ENCODE measurements at places on chromosomes 12 and 14.

- no peak for DNase-seq
Measured at GRCh38 chr14:28565345-28565744, 201.2 kb upstream of the FOXG1 start.

GRCh38 chr12:106113824-106114446 lies 24.8 kb downstream of the NUAK1 start:
- no peak for DNase-seq

DNA sequence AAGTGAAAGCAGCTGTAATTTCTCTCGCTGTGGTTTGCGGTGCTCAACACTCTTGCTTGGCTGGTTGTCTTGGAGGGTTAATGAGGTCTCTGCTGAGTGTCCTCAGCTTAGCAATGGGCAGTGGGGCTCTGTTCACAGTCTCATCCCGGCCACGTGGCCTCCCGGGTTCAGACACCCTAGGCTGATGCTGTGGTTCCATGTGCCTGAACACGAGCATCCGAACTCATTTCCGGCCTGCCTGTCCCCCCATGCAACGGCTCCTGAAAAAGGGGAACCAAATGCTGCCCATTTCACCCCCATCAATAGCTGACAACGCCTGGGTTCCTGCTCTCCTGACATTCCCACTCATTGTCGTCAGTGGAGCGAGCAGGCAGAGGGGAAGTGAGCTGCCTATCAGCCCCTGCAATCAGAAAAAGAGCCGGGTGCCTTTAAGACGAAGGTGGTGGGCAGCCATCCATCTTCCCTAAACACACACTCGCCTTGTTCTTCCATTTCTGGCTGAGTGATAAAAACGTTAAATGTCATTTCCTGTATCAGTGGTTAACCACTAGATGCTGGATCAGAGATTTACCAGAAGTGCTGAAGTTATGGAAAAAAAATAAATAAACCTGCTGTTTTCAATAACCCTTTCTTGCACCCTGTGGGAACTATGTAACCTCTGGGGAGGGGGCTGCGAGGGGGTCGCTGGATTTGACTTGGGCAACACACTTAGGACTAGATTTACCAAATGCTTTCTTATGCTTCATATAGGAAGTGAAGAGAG lies 60.3 kb upstream of the BCL2L14 start:
- DNase-seq = peak; percentile 43

DNA sequence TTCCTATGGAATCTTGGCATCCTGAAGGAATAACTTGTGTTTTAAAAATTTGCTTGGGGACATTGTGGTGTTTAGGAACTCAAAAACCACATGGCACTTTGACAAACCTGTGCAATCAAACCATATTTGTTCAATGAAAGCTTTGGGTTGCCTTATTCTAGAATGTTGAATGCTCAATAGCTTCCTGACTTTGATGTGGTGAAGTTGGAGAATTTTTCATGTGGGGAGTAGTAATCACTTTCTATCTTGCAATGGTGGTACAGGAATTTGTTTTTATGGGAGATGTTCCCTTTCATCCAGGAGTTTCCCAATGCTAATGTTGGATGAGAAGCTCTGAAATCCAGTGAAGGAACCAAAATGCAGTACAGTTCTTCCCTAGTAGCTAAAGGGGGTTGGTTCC lies 42.2 kb upstream of the LDHB start:
- DNase-seq = no peak

DNA sequence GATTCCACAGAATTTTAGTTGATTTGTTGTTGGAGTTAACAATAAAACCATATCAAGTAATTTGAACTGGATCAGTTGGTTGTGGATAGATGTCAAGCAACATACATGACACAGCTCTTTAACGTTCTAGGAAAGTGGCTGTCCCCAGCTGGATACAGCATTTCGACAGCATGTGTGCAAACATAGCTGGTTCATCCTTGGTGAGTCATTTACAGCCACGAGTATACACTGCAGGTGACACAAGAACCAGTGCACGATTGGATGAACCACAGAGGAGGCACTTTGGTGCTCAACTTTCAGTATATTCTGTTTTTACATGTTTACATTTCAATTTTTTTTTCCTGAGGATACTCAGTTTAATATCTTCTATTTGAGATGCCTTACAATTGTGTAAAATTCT lies 242.4 kb downstream of the TMEM117 start:
- DNase-seq = peak; percentile 3

DNA sequence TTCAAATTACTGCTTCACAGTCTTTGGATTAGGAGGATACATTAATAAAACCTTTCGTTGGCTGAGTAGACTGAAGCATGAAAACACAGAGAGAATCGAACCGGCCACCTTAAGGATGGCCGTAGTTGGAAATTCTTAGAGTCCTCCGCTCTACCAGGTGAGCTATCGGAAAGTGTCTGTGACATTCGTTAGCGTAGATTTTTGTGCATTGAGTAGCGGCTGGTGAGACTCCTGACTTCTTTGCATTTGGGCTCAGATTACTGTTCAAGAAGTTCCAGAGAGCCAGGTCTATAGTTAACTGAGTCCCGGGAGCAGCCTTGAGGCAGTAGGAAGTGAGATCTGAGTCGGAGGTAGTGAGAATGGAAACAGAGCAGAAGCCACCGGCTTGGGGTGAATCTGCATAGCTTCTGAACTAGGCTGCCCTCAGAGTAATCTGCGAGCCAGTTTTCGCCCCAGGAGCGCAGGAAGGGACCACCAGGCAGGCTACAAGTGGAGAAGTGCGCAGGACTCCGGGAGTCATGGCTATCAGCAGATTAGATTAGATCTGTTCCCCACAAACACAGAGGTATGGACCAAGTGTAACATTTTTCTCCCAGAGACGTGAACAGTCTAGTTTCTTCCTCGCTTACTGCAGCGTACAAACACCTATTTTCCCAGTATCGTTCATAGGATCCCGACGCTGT lies 11.0 kb downstream of the OR6S1 start:
- DNase-seq = peak; percentile 82

DNA sequence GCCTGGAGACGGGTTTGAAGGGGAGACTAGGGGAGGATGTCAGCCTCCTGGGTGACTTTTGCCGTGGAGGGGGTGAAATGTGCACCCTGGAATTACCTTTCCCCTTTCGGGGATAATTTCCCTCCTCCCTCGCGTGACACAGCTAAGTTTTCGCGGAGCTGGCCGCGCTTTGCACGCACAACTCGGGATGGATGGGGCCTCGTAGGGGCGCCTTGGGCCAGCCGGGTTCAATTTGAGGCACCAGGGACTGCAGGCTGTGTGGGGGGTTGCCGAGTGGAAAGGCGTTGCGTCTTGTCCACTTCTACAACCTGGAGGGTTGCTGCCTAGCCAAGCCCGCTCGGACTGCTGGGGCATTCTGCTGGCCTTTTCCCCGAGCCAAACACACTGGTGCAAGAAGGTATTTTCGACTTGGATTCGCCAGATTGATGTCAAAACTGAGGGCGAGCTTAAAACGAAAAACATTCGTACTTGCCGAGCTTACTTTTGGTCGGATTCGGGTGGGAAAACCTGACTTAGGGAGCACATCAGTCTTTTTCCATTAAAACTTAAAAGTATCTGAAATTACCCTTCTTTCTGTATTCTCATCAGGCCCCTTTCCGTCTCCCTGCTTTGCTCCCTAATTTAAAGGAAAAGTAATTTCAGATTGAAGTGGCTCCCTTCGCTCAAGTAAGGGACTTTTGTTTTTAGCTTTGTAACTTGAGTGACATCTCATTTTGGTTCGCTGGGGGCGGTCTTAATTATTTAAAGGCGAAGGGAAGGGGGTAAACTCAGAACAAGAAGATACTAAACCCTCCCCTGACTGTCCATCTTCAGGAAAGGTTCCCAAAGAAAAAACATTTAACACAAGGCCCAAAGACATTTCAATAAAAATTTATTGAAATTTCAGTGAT lies 14.3 kb downstream of the TBX3 start:
- DNase-seq = peak; percentile 54

DNA sequence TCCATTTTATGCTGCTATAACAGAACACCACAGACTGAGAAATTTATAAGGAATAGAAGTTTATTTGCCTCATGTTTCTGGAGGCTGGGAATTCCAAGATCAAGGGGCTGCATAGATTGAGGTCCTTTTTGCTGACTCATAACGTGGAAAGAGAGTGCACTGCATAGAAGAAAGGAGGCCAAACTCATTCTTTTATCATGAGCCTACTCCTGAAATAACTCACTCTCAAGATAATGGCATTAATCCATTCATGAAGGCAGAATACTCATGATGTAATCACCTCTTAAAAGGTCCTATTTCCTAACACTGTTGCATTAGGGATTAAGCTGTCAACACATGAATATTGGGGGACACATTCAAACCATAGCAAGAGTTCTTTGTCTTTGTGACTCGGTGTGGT lies 60.0 kb upstream of the FBXO33 start:
- peak; percentile 80 for DNase-seq

- peak; percentile 61 for DNase-seq
Measured at GRCh38 chr12:24921251-24922038, 27.5 kb downstream of the BCAT1 start.

GRCh38 chr12:123744836-123745235 lies 17.3 kb upstream of the DNAH10 start:
- DNase-seq = peak; percentile 8

- no peak for DNase-seq
Measured at GRCh38 chr14:104343294-104343625, 204.9 kb downstream of the KIF26A start.

- DNase-seq = no peak
Measured at GRCh38 chr12:107107381-107107780, 14.0 kb upstream of the CRY1 start.

DNA sequence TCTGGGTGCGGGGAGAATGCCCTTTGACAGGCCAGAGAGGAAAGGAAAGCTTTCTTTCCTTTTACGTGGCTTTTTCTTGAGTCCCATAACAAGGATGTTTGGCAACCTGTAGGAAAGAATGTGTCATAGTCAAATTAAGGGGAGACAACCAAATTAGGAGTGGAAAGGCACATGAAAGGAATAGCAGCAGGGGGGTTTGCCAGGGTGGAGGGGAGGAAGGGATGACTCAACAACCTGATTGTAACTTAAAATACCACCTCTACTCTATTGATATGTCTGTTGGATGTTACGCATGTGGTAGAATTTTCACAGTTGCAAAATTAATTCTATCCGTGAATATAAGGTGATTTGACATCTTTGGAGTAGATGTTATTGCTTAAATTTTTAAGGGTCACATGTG lies 28.5 kb upstream of the MYBPC1 start:
- DNase-seq = no peak

- DNase-seq = no peak
Measured at GRCh38 chr12:68102731-68103130, 56.8 kb downstream of the IFNG start.

DNA sequence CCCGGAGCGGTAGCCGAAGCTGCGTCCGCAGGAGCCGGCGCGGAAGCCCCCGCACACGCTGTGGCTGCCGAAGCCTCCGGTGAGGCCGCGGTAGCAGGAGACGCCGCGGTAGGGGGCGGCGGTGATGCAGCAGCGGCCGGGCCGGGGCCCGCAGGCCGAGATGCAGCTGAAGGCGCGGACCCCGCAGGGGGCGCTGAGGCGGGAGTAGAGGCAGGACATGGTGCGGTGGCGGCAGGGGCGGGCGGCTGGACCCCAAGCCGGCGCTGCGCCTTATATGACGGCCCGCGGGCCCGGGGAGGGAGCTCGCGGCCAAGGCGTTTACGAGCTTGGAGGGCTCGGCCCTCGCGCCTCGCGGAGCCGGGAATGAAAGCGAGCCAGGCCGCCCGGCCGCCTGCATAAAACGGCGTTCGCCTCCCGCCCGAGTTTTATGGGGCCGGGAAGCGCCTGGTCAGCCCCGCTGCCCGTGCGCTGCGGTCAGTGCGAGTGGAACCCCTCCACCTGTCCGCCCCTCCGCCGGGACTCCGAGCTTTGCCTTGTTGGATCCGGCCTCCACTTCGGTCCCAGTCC lies 16.0 kb upstream of the KRT86 start:
- peak; percentile 51 for DNase-seq

- no peak for DNase-seq
Measured at GRCh38 chr14:84857571-84857970, 672.4 kb upstream of the FLRT2 start.

DNA sequence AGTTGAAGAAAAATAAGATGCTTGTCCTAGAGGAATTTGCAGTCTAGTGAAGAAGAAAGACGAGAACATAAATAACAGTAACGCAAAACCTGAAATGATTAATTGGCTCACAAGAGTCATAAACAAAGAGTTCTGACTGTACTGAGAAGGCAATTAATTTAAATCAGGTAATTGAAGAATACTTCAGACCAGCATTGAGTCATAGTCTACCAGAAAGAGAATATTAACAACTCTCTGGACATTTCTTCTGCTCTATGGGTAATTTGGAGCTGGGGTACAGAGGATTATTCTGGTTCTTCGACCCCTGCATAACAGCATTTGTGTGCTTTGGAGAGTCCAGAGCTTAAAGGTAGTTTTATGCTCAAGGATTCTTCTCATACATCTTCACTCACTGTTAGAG lies 390.3 kb upstream of the DCN start:
- no peak for DNase-seq

- no peak for DNase-seq
Measured at GRCh38 chr12:111759271-111759670, 7.5 kb upstream of the ALDH2 start.

DNA sequence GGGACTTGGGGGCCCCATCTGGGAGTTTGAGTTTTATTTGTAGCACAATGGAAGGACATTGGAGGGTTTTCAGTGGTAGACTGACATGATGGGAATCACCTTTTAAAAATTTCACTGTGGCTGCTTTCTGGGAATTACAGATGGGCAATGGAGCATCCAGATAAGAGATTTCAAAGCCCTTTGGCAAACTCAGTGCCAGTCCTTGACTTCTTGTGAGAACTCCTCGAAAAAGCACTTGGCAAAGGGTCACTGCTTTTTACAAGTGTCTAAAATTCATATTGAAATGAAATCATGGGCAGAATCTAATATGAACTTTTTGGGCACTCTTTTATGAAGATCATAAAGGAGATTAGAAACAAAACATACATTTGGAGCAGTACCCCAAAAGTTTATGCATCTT lies 34.3 kb upstream of the IGF1 start:
- no peak for DNase-seq

GRCh38 chr12:21613931-21614330 lies 9.3 kb upstream of the GYS2 start:
- DNase-seq = peak; percentile 27

DNA sequence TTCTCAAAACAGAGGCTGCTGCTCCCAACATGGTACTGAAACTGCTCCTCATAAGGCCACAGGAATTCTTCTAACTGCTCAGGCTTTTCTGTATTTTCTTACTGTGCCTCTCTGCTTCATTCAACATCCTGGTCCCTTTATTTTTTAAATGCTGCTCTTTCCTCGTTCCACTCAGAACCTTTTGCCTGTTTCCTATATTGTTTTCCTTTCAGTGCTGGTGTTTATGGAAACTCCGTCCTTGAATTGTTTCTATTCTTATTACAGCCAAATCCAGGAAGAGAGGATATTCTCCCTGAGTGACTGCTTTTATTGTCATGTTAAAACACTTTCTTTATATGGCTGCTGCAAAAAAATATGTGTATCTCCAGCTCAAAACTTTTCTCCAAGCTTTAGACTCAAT lies 173.0 kb upstream of the E2F7 start:
- no peak for DNase-seq

- no peak for DNase-seq
Measured at GRCh38 chr14:96064866-96065265, 25.7 kb downstream of the C14orf132 start.

GRCh38 chr12:105357162-105357691 lies 26.7 kb downstream of the C12orf75 start:
- no peak for DNase-seq

All from cardiac fibroblast (primary cell).